CD4-positive, CD25-positive, alpha-beta regulatory T cell (primary cell): ENCODE measurements at places on chromosomes 1 and 21.

- H3K27ac ChIP-seq = no peak overlapping the region
- H3K36me3 ChIP-seq = no peaks in the 10 kb centered on the region
- H3K4me3 ChIP-seq = no peak overlapping the region
- peaks cover 5% of the 10 kb centered on the region for H3K4me1 ChIP-seq
Observed at GRCh38 chr1:171433451-171433850, 51.9 kb upstream of the PRRC2C start.

DNA sequence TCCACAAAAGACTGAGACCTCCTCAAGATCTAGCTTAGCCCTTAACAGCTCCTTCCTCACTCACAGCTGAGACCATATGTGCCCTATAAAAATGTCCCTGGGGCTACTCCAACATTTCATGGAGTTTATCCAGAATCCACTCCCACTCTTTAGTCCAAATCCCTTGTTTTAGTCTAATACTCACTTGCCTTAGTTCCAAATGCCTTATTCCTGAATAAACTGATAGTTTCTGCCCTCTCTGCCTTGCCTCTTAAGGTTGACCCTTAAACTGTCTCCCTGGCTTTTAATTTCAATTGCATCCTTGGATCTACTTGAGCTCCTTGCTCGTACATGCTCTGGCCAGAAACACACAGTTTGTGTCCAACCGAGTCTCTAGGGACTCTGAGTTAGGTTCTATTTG lies 47.3 kb upstream of the LYPLAL1 start:
- no peaks in the 10 kb centered on the region for H3K27me3 ChIP-seq
- H3K36me3 ChIP-seq = no peaks in the 10 kb centered on the region
- H3K4me1 ChIP-seq = no peaks in the 10 kb centered on the region
- no peak overlapping the region for H3K27ac ChIP-seq

DNA sequence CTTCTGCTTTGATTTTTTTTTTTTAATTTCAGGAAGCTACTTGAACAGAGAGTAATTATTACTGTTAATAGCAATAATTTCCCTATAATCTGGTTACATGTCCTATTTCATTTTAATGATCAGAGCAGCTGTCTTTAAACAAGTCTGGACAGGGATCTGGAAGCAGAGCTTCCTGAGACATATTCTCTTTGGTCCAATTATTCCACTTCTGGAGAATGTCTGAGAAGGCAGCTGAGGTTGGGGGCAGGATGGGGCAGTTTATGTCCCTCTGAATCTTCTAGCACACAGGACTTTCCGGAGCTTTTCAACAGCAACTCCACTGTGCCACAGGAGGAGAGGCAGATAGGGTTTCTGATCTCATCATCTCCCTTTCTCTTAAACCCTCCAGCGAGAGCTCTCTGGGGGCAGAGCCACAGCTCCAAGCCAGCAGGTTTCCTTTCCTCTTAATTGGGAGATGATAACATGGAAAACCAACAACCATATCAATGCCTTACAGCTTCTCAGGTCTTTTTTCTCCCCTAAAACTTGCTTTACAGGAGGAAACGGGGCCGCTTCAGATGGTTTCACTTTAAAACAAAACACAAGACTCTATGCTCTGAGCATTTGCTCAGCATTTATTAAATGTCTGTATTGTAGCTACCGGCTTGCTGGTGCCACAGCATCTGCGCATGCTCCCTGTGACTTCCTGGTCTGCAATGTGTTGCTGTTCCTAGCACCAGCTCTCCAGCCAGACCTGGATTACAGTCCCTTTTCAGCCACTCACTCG lies 425.7 kb upstream of the USP24 start:
- no peaks in the 10 kb centered on the region for H3K4me1 ChIP-seq
- H3K36me3 ChIP-seq = no peaks in the 10 kb centered on the region
- H3K4me3 ChIP-seq = peak overlapping the region; percentile 23
- peak; percentile 15 for DNase-seq

GRCh38 chr1:15943328-15943991 lies 32.4 kb downstream of the ZBTB17 start:
- H3K4me1 ChIP-seq = peaks cover 11% of the 10 kb centered on the region
- H3K36me3 ChIP-seq = peaks cover 78% of the 10 kb centered on the region
- H3K4me3 ChIP-seq = no peak overlapping the region

- no peak overlapping the region for H3K27ac ChIP-seq
- H3K27me3 ChIP-seq = no peaks in the 10 kb centered on the region
- no peaks in the 10 kb centered on the region for H3K4me1 ChIP-seq
Observed at GRCh38 chr1:163401211-163401610, 79.5 kb downstream of the NUF2 start.

DNA sequence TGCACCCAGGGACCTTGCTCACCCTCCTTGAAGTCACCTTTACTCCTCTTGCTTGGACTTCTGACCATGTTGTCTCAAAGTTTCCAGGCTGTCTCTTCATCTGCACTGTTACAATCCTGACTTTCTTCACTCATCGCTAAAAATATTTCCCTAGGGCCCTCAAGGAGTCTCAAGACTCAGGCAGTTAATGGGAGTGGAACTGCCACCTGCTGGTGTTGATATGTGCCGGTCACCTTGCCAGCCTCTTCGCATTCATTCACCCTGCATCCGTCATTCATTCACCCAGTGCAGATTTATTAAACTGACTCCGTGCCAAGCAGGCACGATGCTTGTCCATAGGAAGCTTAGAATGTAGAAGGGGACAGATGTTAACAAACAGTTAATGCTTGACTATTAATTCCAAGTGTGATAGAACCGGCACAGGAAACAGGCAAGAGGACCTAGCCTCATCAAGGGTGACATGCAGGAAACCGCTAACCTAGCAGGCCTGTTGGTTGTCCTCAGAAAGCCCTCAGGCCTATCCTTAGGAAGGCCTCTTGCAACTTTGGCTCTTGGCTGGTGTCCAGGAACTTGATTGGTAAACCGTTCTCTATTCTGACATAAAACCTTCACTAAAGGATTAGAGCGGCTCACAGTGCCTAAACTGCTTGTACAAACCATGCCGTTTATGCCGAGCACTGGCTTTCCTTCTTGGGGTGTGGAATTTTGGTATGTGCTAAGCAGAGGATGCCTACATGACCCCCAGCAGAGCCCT lies 342.2 kb downstream of the CAMTA1 start:
- no peaks in the 10 kb centered on the region for H3K27me3 ChIP-seq
- H3K4me3 ChIP-seq = no peak overlapping the region
- DNase-seq = no peak
- no peak overlapping the region for H3K27ac ChIP-seq
- H3K36me3 ChIP-seq = no peaks in the 10 kb centered on the region

DNA sequence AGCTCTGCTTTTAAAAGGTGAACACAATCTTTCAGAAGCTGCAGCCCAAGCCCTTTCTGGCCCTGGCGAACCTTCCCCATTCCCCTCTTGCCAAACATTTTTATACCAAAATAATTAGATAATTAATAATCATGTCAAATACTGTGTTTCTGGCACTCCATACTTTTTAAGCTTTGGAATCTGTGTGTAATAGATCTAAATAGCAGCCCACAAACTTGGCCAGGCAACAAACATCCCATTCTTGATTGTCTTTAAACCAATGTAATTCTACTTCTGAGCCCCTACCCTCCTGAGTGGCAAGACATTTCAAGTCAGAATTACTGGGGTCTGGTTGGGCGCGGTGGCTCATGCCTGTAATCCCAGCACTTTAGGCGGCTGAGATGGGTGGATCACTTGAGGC lies 137.7 kb downstream of the NAV1 start:
- H3K27ac ChIP-seq = no peak overlapping the region
- H3K27me3 ChIP-seq = no peaks in the 10 kb centered on the region
- no peak for DNase-seq

GRCh38 chr1:187477535-187477934 lies 648.8 kb downstream of the PLA2G4A start:
- H3K4me3 ChIP-seq = no peak overlapping the region
- H3K4me1 ChIP-seq = no peaks in the 10 kb centered on the region
- H3K27me3 ChIP-seq = no peaks in the 10 kb centered on the region
- DNase-seq = no peak
- H3K36me3 ChIP-seq = no peaks in the 10 kb centered on the region
- no peak overlapping the region for H3K27ac ChIP-seq

DNA sequence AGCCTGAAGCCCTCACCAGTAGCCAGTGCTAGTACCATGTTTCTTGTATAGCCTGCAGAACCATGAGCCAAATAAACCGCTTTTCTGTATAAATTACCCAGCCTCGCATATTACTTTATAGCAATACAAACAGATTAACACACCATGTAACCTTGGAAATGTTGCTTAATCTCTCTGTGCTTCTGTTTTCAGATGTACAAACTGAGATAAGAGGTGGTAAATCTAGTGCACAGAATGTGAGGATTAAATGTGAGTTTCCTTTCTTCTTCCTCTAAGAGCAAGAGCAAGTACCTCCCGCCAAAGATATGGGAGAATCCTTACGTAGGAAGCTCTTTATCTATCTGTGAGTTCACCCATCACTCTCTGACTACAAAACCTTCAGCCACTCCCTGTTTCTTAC lies 128.4 kb downstream of the HIVEP3 start:
- no peak for DNase-seq
- peaks cover 22% of the 10 kb centered on the region for H3K4me1 ChIP-seq
- H3K36me3 ChIP-seq = no peaks in the 10 kb centered on the region

GRCh38 chr1:113088972-113089371 lies 16.0 kb downstream of the LRIG2 start:
- H3K27ac ChIP-seq = no peak overlapping the region
- no peaks in the 10 kb centered on the region for H3K27me3 ChIP-seq
- DNase-seq = no peak
- peaks cover 5% of the 10 kb centered on the region for H3K4me1 ChIP-seq
- no peak overlapping the region for H3K4me3 ChIP-seq

- H3K4me1 ChIP-seq = no peaks in the 10 kb centered on the region
- no peaks in the 10 kb centered on the region for H3K27me3 ChIP-seq
- peak; percentile 29 for DNase-seq
Observed at GRCh38 chr1:246280551-246280950, 226.5 kb downstream of the SMYD3 start.

- no peak overlapping the region for H3K4me3 ChIP-seq
- no peaks in the 10 kb centered on the region for H3K4me1 ChIP-seq
- H3K36me3 ChIP-seq = no peaks in the 10 kb centered on the region
- no peaks in the 10 kb centered on the region for H3K27me3 ChIP-seq
- no peak for DNase-seq
Observed at GRCh38 chr1:52153010-52153409, 11.1 kb downstream of the ZFYVE9 start.

DNA sequence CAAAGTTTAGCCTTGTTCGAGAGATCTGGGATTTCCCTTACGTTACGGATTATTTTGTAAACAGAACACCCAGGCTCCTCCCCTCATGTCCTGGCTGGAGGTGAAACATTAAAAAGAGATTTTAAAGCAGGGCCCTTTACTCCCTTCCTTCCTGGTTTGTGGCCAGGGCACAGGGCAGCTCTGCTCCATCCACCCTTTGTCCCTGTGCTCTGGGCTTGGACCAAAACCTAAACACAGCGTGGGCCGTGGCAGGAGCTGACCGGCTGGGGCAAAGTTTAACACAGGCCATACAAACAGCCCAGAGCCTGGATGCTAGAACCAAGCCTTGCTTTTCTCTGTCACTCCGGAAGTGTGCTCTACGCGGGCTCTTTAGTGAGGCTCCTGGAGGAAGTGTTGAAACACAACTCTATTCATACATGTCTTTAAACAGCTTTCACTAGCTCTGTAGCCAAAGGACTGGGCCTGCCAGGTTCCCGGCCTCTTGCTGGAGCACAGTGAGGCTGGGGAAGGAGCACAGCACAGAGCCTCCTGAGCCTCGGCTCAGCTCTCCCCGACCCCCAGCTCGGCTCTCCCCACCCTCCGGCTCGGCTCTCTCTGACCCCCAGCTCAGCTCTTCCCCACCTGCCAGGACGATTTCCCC lies 84.7 kb downstream of the PDE9A start:
- H3K4me1 ChIP-seq = peaks cover 43% of the 10 kb centered on the region
- peak; percentile 78 for DNase-seq
- no peak overlapping the region for H3K4me3 ChIP-seq
- peak overlapping the region; percentile 74 for H3K27ac ChIP-seq
- no peaks in the 10 kb centered on the region for H3K36me3 ChIP-seq

DNA sequence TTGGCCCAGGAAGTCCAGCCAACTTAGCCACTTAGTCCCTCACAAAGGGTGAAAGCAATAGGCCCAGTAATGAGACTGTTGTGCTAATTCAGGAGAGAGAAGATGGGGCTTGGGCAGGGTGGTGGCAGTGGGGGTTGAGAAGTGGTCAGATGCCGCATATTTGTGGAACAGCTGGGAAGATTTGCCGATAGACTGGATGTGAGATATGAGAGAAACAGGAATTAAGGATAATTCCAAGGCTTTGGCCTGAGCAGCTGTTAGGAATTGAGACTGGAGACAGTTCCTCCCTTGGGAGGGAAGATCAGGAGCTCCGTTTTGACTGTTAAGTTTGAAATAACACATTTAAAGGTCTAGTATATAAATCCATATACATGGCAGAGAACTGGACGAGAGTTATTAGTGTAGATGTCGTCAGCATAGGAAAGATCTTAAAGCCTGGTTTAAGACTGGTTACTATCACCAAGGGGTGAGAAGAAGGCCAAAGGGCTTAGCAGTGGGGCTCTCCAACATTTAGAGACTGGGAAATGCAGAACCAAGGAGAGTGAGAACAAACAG lies 323.7 kb upstream of the FAM78B start:
- H3K4me1 ChIP-seq = peaks cover 21% of the 10 kb centered on the region
- H3K36me3 ChIP-seq = no peaks in the 10 kb centered on the region
- no peaks in the 10 kb centered on the region for H3K27me3 ChIP-seq

GRCh38 chr1:7623842-7624241 lies 147.3 kb upstream of the VAMP3 start:
- DNase-seq = no peak
- H3K4me1 ChIP-seq = no peaks in the 10 kb centered on the region
- H3K4me3 ChIP-seq = no peak overlapping the region
- H3K27me3 ChIP-seq = no peaks in the 10 kb centered on the region
- no peak overlapping the region for H3K27ac ChIP-seq

GRCh38 chr1:10730985-10731384 lies 65.5 kb downstream of the CASZ1 start:
- no peak for DNase-seq
- H3K4me3 ChIP-seq = no peak overlapping the region
- H3K27me3 ChIP-seq = no peaks in the 10 kb centered on the region

- no peak overlapping the region for H3K27ac ChIP-seq
- H3K4me3 ChIP-seq = no peak overlapping the region
Observed at GRCh38 chr1:76023669-76024435, 50.7 kb upstream of the ST6GALNAC3 start.

- no peaks in the 10 kb centered on the region for H3K27me3 ChIP-seq
- no peak overlapping the region for H3K27ac ChIP-seq
- no peak overlapping the region for H3K4me3 ChIP-seq
- H3K36me3 ChIP-seq = no peaks in the 10 kb centered on the region
Observed at GRCh38 chr1:213066363-213066762, 15.3 kb downstream of the RPS6KC1 start.

- H3K4me1 ChIP-seq = no peaks in the 10 kb centered on the region
- no peak for DNase-seq
- H3K4me3 ChIP-seq = no peak overlapping the region
- H3K27ac ChIP-seq = no peak overlapping the region
Observed at GRCh38 chr21:33843216-33843615, 72.4 kb downstream of the ATP5PO start.

DNA sequence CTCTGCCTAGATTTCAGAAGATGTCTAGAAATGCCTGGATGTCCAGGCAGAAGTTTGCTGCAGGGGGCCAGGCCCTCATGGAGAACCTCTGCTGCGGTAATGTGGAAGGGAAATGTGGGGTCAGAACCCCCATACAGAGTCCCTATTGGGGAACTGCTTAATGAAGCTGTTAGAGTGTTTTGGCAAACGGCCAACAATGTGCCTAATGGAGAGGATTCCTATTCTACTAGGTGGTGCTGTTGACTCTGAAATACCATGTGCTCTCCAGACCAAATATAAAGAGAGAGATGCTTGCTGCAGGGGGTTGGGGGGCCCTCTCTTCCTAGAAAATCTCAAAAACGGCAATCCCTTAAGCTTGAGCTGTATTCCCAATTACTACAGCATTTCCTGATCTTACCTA lies 57.1 kb upstream of the DR1 start:
- no peak for DNase-seq
- H3K27me3 ChIP-seq = no peaks in the 10 kb centered on the region
- peaks cover 16% of the 10 kb centered on the region for H3K36me3 ChIP-seq
- no peak overlapping the region for H3K27ac ChIP-seq
